ENCODE measurements at places on chromosomes 4 and X.

GRCh38 chr4:83128240-83128929 is 13.9 kb upstream of the PLAC8 start:
- no peak for DNase-seq

DNA sequence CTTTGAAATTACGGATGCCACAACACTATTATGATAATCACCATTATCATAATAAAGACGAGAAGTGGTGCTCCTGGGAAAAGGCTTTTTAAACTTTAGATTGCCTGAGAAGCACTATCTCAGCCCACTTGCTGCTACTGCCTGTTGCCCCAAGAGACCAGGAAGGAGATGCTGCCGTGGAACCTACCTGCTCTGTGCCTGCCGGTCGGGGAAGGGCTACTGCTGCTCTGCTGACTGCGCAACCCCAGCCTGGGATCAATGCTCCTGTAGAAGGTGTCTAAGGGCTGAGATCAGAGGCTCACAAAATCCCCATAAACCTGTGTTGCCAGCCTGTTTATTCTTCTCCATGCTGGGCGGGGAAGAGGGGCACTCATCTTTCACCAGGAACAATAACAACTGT is 145.3 kb upstream of the VCX3B start:
- DNase-seq = no peak

GRCh38 chr4:67886281-67886680 is 2.5 kb upstream of the TMPRSS11D start:
- DNase-seq = no peak

DNA sequence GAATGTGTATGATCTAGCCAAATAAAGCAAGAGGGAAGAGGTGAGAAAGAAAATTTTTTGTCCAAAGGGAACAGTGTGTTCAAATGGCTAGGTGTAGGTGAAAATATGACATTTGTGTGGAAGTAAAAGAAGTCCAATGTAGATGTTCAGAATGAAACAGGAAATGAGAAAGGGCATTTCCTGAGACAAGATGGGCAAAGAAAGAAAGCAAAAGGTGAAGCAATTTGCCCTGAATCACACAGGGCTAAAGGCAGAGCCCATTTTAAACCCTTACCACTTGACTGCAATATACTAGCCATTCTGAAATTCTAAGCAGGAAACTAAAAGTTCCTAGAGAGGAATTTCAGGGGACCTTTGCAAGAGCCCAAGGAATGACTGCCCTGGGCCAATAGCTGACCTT is 36.0 kb downstream of the CLOCK start:
- no peak for DNase-seq

GRCh38 chr4:61532336-61533000 is 332.3 kb downstream of the ADGRL3 start:
- DNase-seq = no peak

DNA sequence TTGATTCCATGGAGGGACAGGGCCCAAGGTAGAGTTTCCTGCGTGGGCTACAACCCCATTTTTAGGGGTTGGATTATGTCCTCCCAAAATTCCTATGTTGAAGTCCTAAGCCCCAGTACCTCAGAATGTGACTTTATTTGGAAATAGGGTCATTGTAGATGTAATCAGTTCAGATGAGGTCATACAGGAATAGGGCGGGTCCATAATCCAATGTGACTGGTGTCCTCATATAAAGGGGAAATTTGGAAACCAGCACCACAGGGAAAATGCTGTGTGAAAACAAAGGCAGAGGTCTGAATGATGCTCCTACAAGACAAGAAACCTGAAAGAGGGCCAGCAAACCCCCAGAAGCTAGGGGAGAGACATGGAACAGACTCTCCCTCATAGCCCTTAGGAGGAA is 31.1 kb upstream of the MAMLD1 start:
- no peak for DNase-seq

- no peak for DNase-seq
Measured at GRCh38 chr4:145804116-145804515, 124.2 kb downstream of the C4orf51 start.

DNA sequence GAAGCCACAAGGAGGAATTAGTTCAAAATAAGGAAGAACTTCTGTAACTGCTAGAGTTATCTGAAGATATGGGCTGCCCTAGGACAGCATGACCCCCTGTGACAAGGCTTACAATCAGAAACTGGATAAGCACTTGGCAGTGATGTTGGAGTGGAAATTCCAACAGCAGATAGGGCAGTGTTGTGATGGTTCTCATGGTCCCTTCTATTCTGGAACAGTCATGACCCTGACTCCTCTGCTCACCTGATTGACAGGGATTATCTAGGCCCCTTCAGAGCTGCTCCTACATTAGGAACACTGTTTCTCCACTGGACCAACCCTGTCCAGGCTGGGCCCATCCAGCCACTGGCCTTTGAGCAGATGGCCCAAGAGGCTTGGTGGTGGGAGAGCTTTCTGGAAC is 17.9 kb downstream of the NALF2 start:
- no peak for DNase-seq

DNA sequence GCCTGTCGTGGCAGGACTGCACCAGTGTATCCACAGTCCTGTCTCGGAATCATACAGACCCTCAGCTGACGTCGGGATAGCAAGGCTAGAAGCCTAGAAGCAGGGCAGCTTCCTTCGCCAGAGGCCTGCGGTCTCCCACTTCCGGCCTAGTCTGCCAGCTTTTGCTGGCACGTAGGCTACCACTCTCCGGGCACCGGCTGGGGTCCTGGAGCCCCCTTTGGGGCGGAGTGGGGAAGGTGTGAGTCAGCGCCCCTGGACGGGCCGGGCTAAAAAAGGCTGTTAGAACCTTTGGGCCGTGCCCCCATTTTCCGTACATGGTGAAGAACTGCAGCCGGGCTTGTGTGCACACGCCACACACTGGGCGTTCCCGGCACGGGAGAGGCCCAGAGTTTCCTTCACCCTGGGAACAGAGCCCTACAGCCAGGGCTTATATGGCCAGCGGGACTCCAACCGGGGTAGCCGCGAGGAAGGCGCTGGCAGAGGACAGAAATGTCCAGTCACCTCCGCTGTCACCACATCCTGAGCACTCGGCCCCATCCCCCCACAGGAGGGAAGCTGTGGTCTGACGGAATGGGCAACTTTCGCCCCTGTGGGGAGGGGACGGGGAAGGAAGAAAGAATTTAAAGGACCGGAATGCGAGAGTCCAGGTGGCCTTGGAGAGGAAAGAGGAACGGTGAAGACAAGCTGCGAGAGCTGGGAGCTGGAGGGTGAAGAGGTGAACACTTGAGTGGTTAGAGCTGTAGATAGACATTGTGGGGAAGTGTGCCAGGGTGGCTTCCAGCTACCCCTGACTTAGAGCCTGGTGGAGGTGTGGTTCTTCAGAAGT is 4.6 kb downstream of the MAGIX start:
- DNase-seq = peak; percentile 91

DNA sequence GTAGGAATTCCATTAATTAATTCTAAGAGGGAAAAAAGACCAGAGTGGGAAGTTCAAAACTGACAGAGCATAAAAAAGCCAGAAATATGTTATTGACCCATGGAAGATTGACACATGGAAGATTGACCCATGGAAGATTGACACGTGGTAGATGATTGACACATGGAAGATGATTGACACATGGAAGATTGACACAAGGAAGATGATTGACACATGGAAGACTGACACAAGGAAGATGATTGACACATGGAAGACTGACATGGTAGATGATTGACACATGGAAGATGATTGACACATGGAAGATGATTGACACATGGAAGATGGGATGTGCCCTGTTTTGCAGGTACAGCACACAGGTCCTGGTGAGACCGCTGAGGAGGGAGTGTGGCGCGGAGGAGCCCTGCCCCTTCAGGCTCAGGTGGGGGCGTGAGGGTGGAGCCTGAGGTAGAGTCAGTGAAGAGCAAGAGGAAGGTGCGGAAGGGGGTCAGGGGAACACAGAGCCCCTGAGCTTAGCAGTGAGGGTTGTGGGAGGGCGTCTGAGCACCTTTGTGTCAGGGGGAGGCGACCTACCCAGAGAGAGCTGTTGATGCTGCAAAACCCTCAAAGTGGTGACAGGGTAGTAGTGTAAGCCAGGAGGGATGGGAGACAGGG is 15.8 kb upstream of the PDE6B start:
- no peak for DNase-seq

DNA sequence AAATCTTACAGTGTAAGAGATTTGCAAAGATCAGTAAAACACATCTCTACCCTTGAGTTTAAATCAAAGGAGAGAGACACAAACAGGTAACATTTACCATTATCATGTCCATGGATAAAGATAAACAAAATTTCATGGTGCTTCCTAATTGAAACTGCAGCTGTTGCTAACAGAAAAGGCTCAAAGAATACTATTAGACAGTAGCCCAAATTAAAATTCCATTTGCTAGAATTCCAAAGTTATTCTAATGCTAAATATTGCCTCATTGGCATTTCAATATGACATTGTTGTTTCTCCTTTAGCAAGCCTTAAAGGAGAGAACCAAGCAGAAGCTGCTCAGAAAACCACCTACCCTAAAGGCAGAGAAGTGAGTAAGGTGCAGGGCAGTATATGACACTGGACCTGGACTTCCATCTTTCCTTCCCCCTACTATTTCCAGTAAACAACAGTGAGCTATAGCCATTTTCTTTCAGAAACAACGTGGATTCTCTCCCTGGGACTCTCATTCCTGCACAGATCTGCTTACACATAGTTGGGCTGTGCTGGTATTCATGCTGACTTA is 19.5 kb upstream of the ZCCHC13 start:
- DNase-seq = no peak

DNA sequence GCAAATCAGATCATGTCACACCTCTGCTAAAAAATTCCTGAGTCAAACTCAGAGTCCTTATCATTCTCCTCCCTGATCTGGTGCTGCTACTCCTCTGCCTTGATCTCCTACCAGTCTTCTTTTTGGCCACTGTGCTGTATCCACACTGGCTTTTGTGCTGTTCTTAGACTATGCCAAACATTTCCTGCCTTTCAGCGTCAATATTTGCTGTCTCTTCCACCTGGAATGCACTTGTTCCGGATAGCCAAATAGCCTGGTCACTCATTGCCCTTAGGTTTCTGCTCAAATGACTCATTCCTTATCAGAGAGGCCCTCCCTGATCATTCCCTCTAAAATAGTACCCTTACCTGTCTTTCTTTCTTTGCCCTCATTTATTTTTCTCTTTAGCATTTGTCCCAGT is 24.4 kb upstream of the RP2 start:
- DNase-seq = no peak

DNA sequence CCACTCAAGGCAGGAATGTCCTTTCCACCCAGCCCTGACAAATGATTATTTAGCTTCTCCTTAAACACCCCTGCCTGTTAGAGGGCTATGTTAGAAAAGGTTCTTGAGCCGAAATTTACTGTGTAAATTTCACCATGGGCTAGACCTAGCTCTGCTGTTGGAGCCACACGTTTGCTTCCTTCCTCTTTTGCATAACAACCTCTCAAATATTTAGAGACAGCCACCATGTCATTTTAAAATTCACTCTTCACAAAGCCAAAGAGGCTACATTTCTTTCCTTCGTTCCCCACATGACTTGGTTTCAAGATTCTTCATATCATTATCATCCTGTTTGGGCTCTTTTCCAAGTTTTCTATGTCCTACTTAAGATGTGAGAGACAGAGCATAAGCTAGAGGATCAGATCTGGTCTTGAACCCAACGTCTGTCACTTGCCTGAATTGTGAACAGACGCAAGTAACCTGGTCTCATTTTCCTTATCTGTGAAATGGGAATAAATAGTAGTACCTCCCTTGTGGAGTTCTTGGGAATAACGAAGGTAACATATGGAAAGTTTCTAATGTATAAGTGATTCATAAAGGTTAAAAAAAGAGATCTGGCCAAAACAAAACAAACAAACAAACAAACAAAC is 6.7 kb downstream of the DOCK11 start:
- DNase-seq = no peak

GRCh38 chr4:30953799-30954198 is 233.6 kb downstream of the PCDH7 start:
- DNase-seq = no peak

GRCh38 chr4:119099227-119099810 is 36.3 kb upstream of the MYOZ2 start:
- no peak for DNase-seq

- DNase-seq = no peak
Measured at GRCh38 chrX:44002567-44002966, 29.4 kb upstream of the NDP start.

- DNase-seq = no peak
Measured at GRCh38 chrX:40189637-40190036, 91.9 kb upstream of the BCOR start.

GRCh38 chrX:65502618-65503017 is 32.0 kb downstream of the LAS1L start:
- no peak for DNase-seq

DNA sequence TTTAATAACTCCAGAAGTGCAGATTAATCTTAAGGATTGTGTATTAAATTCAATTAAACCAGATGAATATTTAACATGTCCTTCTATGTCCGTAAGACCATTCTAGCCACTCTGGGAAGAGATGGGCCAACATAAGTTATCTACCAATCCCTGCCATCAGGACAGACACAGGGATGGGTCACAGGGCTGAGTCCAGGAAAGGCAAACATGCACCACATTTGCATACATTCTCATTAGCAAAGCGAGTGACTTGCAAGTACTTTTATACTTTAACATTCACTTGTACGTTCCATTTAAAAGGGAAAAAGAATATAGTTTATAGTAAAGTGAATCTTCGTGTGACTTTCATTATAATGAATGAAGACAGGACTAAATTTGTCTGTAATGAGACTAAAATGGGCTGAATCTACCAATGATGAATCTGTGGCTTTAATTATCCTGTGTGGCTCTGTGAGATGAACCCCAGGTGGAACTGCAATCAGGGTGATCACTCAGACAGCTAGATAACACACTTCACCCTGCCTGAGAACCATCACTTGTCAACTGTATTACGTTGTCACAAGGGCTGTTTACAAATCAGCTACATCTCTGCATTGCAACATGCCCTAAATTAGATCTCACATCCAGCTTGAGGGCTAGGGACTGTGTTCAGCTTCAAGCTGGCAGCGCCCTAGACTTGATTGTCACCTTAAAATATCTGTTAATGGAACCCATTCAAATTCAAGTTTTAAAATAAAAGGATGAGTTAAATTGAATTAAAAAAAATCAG is 77.2 kb downstream of the SH3KBP1 start:
- DNase-seq = no peak

GRCh38 chr4:185921583-185922555 is 109.9 kb upstream of the SORBS2 start:
- DNase-seq = no peak

DNA sequence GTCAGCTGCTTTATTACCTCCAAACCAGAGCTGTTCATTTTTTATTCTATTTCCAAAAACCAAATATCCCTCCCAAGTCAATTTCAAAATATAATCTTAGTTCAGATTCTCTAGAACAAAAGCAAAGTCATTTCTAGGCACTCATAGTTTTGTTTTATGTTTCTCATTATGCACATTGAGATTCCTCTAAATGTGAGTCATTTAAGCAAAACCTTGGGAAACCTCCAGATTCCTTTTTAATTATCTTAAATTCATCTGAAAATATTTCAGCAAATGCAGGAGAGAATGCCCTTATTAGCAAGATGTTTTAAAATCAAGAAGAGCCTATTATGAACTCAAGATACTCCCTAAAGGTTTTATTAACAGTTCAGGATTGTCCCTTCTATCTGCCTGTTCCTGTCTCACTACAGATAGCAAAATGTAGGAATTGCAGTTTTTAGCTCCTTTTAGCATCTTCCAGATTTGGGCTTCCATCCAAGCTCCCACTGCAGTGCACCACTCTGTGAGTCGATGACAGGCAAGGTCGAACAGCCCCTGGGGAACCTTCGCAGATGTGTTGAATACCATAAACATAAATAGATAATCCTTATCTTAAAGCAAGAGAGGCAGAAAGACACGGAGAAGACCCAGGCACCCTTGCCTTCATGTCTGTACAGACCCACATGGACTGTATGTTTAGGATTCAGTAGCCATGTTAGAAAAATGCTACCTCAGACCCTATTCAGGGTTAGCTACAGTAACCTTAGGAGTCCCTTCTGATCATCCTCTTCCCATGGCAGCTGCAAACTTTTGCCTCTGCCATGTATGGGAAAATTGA is 11.3 kb upstream of the SLC9A7 start:
- DNase-seq = no peak

Measured in heart left ventricle (tissue), 16 donors.